Neural cell (in vitro differentiated cells): ENCODE measurements at places on chromosomes 11 and 22. TPM values are rescaled to one million over a fixed set of nuclear protein-coding genes. Genes with fewer than 3 reads are reported as not detected.

The TMEM191C gene
- 68.3 and 81.8 TPM in 2 replicates for polyA plus RNA-seq

The KDM4F gene
- polyA plus RNA-seq = not detected in 2 replicates

The MS4A6A gene
- polyA plus RNA-seq = not detected in 2 replicates

The SYT13 gene
- polyA plus RNA-seq = 60.8 and 65.4 TPM in 2 replicates

The OR5P2 gene
- not detected in 2 replicates for polyA plus RNA-seq

The CHRM1 gene
- not detected in 2 replicates for polyA plus RNA-seq

The RAG2 gene
- polyA plus RNA-seq = not detected in 2 replicates

The CHRM4 gene
- polyA plus RNA-seq = 8.2 and 11.6 TPM in 2 replicates

The STK33 gene
- 11.3 and 13.9 TPM in 2 replicates for polyA plus RNA-seq

The RIC3 gene
- 94.5 and 103 TPM in 2 replicates for polyA plus RNA-seq

The MS4A15 gene
- polyA plus RNA-seq = not detected in 2 replicates

The FOSL1 gene
- 0.68 TPM in 1 of 2 replicates, not detected in the other for polyA plus RNA-seq

The APOA5 gene
- polyA plus RNA-seq = not detected in 2 replicates

The ANO9 gene
- not detected in 2 replicates for polyA plus RNA-seq

The RASSF10 gene
- 0.34 TPM in 1 of 2 replicates, not detected in the other for polyA plus RNA-seq

The TP53AIP1 gene
- polyA plus RNA-seq = 0.68 and 1.4 TPM in 2 replicates

The MUC2 gene
- polyA plus RNA-seq = not detected in 2 replicates

The GAS2 gene
- polyA plus RNA-seq = 2.5 and 8.0 TPM in 2 replicates

The SLC37A2 gene
- polyA plus RNA-seq = 0.12 and 0.14 TPM in 2 replicates

The ALX4 gene
- polyA plus RNA-seq = not detected in 2 replicates

The UPK2 gene
- polyA plus RNA-seq = 0.38 TPM in 1 of 2 replicates, not detected in the other

The MRGPRE gene
- polyA plus RNA-seq = 0.28 TPM in 1 of 2 replicates, not detected in the other

The KDM4D gene
- 1.3 and 1.5 TPM in 2 replicates for polyA plus RNA-seq

The GPR83 gene
- 0.37 and 0.74 TPM in 2 replicates for polyA plus RNA-seq

The RDX gene
- polyA plus RNA-seq = 30.5 and 39.0 TPM in 2 replicates

The ARHGAP42 gene
- 0.20 and 0.64 TPM in 2 replicates for polyA plus RNA-seq

The SLC6A5 gene
- not detected in 2 replicates for polyA plus RNA-seq

The C1QTNF4 gene
- polyA plus RNA-seq = 16.4 and 17.5 TPM in 2 replicates

The PHETA2 gene
- 0.22 and 0.42 TPM in 2 replicates for polyA plus RNA-seq

The ASCL2 gene
- not detected in 2 replicates for polyA plus RNA-seq

The CHCHD10 gene
- 3.8 TPM in 1 of 2 replicates, not detected in the other for polyA plus RNA-seq

The TBX10 gene
- polyA plus RNA-seq = not detected in 2 replicates

The MYBPC3 gene
- not detected in 2 replicates for polyA plus RNA-seq

The APOBEC3A gene
- not detected in 2 replicates for polyA plus RNA-seq

The OR9I1 gene
- not detected in 2 replicates for polyA plus RNA-seq

The APOL4 gene
- not detected in 2 replicates for polyA plus RNA-seq

The DDTL gene
- 0.31 and 0.56 TPM in 2 replicates for polyA plus RNA-seq

The SOX6 gene
- 2.2 and 3.3 TPM in 2 replicates for polyA plus RNA-seq

The CBX6 gene
- polyA plus RNA-seq = 13.0 and 16.3 TPM in 2 replicates

The DKK3 gene
- polyA plus RNA-seq = 43.6 and 48.4 TPM in 2 replicates
